NCI-H524 (cell line): ENCODE measurements at places on chromosomes 13 and 19.
A peak's percentile ranks its signal among the peaks of the same experiment; 100 is the strongest.

DNA sequence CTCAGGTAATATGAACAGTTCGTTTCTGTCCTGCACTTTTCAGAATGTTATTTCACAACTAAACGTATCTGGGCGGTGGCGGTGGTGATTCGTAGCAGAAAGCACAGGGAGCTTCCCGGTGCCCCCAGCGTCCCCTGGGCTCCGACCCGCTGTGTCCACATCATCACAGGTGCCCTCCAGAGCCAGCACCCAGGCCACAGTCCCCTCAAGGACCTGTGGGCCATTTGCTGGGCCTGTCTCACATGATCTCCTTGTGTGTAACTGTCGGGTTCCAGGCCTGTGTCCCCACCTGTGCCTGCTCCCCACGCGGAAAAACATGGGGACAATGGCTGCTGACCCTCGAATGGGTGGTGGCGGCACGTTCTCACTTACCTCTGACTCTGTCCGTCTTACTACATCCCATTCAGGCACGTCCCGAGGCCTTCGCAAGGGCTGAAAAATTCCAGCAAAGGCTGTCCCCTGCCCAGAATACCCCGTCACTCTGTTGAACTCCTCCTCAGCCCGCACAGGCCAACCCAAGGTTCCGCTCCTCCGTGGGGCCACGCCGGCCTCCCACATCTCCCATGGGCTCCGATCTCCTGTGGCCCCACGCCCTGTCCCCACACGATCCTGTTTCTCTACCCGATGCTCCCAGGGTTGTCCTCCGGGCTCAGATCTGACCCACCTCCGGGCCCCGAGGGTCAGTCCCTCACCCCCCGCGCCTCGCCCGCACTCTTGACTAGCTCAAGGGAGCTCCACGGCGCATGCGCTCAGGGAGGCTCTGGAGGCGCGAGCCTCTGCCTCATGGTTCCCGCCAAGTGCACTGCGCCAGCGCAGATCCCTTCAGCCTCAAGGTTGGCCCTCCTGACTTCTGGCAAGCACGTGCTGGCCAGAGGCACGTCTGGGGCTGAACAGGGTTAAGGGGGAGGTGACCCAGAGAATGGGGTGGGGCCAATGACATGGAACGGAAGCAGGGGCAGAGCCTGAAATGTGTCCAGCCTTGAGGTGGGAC lies 21.2 kb downstream of the DEDD2 start:
- DNase-seq, result no peak

- DNase-seq, result no peak
These were observed 2.7 kb upstream of the PLA2G4C start for GRCh38 chr19:48113190-48113917.

GRCh38 chr13:31867709-31868108 lies 128.4 kb downstream of the RXFP2 start:
- DNase-seq, result no peak

DNA sequence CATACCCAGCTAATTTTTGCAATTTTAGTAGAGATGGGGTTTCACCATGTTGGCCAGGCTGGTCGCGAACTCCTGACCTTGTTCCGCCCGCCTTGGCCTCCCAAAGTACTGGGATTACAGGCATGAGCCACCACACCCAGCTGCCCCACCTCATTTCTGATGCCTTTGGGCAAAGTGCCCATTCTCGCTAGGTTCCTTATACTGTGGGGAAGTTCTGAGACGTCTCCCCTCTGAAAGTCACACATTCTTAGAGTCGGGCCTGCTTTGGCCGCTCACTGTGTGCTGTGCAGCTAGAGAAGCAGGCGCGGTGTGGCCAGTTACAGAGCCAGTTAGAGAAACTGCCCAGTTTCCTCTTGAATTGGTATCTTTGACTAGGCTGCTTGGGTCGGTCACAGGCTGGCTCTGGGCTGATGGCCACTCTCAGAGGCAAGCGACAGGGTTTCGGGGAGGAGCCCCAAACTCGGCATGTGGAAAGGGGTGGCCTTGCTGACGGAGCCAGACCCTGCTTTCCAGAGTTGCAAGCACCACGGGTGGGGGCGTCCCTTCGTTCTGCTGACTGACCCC lies 18.0 kb downstream of the PRAM1 start:
- no peak for DNase-seq

DNA sequence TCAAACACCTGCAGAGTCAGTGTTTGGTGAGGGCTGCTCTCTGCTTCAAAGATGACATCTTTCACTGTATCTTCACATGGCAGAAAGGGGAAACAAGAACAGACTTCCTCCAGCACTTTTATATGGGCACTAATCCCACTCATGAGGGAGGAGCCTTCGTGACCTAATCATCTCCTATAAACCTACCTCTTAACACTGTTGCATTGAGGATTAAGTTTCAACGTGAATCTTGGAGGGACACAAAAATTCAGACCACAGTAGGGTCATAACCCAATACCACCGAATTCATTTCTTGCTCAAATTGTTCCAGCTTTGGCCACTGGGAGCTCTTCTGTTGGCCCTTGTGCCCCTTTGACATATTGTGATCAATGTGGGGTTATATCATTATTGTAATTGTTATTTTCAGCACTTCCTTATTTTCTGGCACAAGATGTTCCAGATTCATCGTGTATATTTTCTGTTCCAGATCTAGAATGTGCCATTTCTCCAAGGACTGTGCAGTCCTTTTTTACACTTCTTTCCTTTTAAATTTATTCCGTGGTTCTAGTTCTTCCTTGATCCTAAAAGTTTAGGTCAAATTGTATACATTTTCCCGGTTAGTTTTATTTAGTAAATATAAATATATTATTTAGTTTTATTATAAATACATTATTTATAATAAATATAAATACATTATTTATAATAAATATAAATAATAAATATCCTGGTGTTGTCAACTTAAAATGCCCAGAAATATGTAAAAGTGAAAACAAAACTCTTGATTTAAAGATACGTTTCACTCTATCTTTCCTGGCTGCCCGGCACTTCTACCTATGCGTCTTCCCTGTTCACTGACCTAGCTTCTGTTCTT lies 35.5 kb upstream of the IGFL4 start:
- no peak for DNase-seq

DNA sequence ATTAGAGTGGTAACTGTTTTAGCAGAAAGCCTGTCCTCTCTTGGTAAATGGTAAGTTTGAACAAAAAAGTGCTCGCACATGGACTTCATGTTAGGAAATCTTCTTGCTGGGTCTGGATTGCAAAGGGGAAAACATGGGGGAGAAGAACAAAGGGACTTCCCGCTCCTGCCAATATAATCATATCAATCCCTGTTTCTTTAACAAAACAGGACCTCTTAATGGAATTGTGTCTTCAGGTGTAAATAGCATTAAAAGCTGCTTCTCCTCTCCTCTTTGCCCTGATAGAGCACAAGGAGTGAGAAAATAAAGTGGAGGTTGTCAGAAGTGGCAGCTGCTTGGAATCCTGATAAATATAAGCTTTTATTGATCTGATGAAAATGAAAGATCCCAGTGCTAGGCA lies 20.4 kb upstream of the ZNF536 start:
- no peak for DNase-seq

GRCh38 chr13:95480791-95481780 lies 71.4 kb upstream of the CLDN10 start:
- no peak for DNase-seq

DNA sequence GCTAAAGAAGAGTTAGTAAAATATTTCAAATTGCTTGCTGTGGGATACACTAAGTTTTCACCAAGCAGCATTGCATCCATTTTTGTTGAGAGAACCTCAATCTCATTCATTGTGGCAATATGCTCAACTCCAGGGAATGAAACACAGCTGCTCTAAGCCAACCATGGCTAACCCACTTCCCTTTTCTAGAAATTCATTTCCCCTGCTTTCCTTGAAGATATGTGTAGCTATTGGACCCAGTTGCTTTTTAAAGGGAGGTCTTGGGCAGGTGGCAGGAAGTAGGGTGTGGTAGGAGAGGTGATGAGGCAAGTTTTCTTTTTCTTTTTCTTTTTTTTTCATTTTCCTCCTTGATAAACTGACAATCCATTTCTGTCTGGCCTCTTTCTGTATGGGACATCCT lies 452.2 kb downstream of the FGF14 start:
- no peak for DNase-seq

- no peak for DNase-seq
These were observed 39.0 kb downstream of the PIBF1 start for GRCh38 chr13:72820898-72821279.

GRCh38 chr13:80436571-80437169 lies 95.7 kb upstream of the SPRY2 start:
- DNase-seq, result no peak

DNA sequence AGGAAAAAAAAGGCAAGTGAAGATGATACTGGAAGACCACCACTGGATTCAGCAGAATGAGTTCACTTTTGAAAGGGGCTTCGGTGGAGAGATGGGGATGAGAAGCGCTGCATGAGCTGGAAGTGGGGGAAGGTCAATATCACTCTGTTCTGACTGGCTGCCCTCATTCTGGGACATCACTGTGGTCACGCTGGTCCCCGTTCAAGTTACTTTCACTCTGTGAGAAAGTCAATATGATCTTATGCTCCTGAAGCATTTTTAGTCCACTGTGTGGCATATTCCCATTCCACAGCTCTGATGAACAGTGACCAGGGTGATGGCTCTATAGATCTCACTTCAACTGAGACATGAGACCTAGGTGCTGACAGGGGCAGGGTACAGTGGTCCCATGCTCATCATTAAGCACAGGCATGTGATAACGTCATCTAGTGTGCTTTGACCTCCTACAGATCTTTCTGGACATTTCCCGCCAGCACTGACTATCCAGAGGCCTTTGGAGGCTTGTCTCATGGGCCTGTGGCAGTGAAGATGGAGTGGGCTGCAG lies 40.2 kb upstream of the GPR183 start:
- DNase-seq, result no peak

DNA sequence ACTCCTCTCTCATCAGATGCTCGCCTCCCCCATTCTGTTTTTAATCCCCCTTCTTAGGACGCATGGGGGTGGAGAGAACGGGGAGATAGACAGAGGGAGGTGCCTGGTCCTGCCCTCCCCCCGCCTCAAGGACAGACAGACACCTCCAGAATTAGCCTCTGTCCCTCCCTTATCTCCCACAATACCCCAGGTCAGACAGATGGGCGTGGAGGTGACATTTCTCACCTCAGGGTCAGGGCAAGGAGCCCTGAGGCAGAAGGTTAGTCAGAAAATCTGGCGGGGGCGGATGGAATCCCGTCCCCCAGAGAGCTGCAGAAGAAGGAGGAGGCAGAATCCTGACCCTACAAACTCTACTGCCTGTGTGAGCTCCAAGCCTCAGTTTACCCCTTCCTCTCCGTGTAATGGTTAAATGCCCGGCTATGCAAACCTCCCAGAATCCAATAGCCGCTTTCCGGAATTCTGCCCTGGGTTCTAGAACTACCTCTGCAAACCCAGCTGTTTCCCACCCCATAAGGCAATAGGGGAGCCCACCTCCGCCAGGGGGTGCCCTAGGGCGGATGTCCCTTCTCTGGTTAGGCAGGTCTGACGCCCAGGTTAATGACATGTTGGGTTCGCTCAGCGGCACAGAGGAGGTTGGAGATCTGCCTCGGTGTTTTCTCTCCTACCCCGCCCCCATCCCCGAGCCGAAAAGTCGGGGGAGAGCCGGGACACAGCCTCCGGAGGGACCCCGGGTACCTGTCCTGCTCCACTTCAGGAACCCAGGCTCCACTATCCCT lies 900 bp downstream of the PPP1R13L start:
- peak; percentile 18 for DNase-seq

DNA sequence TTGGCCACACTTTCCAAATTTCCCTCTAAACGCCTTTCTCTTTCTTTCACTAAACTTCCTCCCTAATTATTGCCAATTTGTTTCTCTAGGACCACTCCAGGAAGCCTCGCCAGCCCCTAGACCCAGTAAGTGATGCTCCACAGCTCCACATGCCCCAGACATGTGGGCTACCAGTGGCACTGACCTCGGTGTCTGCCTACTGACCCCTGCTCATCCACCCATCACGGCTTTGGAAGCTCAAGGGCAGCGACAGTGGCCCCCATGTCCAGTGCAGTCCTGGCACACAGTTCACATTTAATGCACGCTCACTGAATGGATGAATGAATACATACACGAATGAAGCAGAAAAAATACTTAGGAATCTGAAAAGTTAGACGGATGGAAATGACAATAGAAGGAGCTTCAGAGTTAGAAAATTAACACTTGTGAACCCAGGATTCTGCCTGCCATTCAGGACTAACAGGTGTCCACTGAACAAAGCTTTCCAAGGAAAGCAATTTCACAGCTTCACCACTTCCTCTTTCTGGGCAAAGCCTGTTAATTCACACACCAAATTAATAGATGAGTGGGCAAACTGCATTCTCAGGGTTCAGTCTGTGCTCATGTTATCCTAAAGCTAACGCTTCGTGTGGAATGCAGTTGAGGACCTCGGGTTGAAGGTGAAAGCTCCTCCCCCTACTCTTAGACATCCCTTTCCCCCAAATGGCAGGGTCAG lies 50.9 kb downstream of the CCDC70 start:
- no peak for DNase-seq

DNA sequence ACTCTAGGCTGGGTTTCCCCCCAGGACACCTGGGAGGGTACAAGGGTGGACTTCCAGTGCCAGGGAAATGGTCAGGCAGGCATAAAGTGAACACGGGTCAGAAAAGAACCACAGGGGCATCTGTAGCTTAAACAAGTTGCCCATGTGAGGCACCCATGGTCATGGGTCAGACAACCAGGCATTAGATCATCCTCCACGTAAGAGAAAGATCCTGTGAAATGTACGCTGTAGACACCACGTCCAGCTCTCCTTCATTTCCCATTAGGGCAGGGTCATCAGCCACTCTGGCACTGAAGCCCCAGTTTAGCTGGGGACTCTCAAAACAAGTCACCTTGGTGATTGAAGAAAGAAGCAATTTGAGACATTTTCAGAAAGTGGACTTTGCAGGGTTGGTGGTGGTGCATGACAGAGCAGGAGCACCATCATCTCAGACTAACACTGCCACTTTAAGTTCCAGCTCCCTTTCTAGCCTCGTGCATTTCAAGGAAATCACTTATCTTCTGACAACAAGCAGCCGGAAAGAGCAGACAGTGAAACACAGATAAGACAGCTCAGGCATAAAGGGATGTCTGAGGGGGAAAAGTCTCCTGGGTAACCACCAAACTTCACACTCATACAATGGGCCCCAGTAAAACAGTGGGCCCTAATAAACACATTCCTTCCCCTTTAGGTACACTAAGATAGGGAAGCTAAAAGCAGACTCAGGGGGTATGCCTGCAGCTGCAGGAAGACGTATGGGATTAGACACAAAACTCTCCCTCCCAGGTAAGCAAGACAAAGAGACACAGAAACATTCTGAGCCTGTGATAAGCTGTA lies 16.1 kb upstream of the SIGLEC6 start:
- no peak for DNase-seq

DNA sequence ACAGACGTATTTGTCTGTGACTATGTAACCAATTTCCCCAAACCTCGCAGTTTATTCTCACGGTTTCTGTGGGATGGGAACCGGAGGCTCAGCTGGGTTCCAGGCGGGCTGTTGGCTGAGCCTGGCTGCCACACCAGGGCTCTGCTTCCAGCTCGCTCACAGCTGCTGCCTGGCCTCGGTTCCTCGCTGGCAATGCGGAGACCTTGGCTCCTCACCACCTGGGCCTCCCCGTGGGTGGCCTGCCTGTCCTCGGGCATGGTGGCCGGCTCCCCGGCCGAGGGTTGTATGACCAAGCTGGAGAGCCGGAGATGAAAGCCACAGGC lies 218.9 kb upstream of the MAB21L1 start:
- DNase-seq, result no peak
